ENCODE measurements at places on chromosomes 11 and 22. TPM values are rescaled to one million over a fixed set of nuclear protein-coding genes. Genes with fewer than 3 reads are reported as not detected.

GVQW3 gene
- 0.92 TPM for total RNA-seq

MN1 gene
- total RNA-seq, result 0.13 TPM

CNIH2 gene
- 2.3 TPM for total RNA-seq

KCTD14 gene
- 1.5 TPM for total RNA-seq

SIAE gene
- 14.4 TPM for total RNA-seq

DNA sequence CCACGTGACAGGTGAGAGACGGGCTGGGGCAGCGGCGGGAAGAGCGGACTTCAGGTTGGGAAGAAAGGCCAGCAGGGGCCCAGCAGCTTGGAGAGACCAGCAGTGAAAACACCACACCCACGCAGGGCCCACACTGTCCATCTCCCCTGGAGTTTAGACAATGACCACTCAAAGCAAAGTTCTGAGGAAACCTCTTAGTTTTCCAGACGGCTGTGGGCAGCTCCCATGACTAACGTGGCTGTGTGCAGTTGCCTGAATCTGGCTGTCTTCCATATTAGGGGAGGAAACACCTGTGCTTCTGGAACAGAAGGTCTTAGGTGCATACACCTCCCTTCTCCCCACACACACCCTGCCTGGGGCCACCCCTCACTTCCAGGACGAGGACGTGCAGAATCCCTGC is 70.6 kb upstream of the TTLL12 start:
- DNase-seq, result no peak

- no peak for DNase-seq
These were observed 1.8 kb downstream of the GALR3 start for GRCh38 chr22:37824674-37825641.

DNA sequence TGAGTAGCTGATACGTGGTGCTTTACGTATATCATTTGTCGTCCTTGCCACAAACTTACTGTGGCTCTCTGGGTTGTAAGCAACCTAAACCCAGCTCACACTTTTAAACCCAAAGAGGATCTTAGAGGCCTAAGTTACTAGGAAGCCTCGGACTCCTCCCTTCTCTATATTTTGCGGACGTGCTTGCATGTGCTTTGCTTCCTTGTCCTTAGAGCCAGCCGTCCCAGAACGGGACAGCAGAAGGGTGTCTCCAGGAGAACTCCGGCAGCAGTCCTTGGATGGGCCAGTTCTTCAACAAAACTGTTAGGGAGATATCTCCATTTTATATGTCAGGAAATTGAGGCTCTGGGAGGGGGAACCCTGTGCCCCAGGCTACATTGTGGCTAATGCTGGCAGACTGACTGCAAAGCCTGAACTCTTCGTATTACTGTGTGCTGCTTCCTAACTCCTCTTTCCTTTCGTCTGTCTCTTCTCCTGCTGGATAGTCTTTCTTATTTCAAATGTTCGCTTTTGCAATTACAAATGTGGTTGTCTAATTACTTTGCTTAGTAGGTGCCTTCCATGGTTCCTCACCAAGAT is 33.8 kb downstream of the TNRC6B start:
- no peak for DNase-seq

GRCh38 chr11:45664376-45665205 is 831 bp downstream of the CHST1 start:
- DNase-seq, result no peak

GRCh38 chr11:71150859-71151258 is 101.5 kb downstream of the SHANK2 start:
- no peak for DNase-seq

DNA sequence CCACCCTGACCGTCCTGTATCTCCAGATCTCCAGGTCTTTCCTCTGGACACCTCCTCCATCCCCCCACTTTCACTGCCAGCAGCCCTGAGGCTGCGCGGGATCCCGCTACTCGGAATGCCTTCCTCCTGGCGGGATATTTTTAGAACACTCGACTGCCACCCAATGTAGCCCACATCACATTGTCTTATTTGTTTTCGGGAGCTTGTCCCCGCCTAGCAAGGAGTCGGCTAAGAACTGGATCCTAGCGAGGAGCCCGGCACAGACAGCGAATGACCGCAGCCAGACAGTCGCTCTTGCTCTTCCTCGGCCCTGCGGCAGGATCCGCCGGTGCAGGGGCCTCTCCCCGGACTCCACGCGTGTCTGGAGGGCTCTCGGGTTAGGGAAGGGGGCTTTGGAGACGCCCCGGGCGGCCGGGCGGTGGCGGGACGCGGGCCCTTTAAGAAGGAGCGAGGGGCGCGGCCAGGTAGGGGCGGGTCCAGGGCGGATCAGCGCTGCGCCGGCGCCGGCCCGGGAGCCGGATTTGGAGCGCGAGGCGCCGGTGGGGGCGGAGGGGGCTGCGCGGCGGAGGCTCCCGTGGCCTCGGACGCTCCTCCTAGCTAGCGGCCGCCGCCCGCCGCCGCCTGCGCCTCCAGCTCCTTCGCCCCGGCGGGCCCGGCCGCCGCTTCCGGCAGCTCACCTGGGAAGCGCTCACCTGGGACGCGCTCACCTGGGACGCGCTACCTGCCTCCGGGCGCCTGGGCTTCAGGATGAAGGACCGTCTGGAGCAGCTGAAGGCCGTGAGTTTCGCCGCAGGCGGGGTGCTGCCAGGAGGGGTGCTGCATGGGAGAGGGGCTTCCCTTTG is at the start of gene STX3:
Gene STX3 (plus strand): TSS at position 518 of the 842 bp plus-strand sequence. CDS start 230 bp downstream, at position 748.
- peak; percentile 85 for DNase-seq

GRCh38 chr11:114122686-114123085 is 63.2 kb downstream of the ZBTB16 start:
- DNase-seq, result no peak

DNA sequence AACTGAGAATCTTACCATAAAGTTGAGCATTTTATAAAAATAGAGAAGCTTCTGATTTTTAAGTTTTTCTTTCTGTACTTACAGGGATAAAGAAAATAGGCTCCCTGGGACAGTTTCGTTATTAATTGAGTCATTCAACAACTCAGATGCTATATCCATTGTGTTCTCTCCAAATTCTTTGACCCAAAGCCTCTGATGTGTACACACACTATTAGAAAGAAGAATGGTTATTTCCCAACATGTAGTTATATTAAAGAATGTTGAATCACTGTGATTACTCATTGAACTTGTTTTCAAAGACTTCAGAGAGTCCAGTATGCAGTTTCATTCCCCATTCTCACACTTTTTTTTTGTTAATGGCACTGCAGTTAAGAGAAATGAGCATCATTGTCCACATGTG is 734.3 kb upstream of the ARHGAP42 start:
- no peak for DNase-seq

DNA sequence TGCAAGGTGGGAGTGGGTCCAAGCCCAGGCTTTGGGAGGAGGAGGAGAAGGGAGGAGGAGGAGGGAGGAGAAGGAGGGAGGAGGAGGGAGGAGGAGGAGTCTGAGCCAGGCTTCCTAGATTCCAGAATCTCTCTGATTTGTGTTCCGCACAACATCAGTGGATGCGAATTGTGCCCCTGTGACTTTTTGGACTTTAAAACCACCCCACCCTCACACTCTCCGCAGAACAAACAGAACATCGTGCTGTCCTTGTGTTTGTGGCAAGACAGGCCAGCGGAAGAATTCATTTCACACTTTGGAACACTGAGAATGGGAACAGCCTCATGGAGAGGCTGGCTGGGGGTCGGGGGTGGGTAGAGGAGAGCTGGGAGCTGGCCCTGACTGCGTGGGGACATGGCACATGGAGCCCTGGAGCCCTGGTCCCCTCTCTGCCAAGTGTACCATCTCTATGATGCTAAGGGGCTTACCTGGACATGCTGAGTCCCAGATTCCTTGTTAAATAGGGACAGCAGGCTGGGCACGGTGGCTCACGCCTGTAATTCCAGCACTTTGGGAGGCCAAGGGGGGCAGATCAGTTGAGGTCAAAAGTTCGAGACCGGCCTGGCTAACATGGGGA is 16.4 kb upstream of the SHANK2 start:
- no peak for DNase-seq
